Left renal cortex interstitium (tissue), 4 donors: ENCODE measurements at places on chromosomes 6 and 20.

- DNase-seq, result no peak
These were observed 12.1 kb upstream of the C20orf203 start for GRCh38 chr20:32685541-32686529.

DNA sequence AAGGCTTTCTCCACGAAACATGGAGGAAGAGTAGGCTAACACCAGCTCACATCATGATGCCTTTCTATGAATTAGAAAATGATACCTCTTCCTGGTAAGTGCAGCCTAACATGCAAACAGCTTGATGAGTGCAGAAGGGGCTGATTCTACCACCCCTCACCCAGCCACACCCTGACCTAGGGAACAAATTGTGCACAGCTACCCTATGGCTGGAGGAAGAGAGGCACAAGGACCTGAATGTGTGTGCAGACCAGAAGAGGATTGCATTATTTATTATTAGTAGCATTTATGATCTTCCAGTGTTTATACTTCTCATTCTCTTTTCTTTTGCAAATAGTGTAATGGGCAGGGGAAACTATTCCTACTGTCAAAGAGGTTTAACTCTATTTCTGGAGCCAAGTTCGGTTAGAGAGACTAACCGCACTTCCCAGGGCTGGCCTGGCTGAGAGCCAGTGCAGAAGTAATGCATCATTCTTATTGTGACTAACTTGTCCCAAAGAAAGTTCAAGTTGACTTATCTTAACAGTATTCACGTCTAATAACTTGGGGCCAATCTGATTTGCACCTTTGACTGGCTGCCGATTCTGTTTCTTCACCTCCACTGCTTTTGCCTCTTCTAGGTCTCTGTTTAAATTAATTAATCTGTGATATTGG is 237.5 kb downstream of the CD83 start:
- peak; percentile 5 for DNase-seq

- no peak for DNase-seq
These were observed 77.7 kb upstream of the SLC22A23 start for GRCh38 chr6:3534599-3534998.

DNA sequence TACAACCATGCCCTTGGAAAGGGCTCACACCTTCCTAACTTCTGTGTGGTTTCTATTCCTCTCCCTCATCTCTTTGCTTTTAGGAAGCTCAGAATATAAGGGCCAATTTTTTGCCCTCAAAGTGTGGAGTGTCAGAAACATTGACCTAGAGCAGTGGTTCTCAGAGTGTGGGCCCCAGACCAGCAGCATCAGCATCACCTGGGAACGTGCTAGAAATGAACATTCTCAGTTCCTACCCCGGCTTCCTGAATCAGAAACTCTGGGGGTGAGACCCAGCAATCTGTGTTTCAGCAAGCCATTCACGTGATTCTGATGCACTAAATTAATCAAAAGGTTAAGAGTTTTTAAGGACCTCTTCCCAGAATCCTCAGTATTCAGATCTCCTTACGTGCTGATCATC is 47.9 kb upstream of the IL17A start:
- DNase-seq, result no peak
